CD8-positive, alpha-beta T cell (primary cell): ENCODE measurements at places on chromosomes 11 and 22. TPM values are rescaled to one million over a fixed set of nuclear protein-coding genes. Genes with fewer than 3 reads are reported as not detected.

GRCh38 chr22:24393848-24394247 lies 33.6 kb upstream of the ADORA2A start:
- DNase-seq: no peak

- DNase-seq: no peak
Observed at GRCh38 chr22:46066691-46067090, 83.6 kb upstream of the PPARA start.

GRCh38 chr11:27705873-27706820 lies 5.9 kb upstream of the BDNF start:
- no peak for DNase-seq

DNA sequence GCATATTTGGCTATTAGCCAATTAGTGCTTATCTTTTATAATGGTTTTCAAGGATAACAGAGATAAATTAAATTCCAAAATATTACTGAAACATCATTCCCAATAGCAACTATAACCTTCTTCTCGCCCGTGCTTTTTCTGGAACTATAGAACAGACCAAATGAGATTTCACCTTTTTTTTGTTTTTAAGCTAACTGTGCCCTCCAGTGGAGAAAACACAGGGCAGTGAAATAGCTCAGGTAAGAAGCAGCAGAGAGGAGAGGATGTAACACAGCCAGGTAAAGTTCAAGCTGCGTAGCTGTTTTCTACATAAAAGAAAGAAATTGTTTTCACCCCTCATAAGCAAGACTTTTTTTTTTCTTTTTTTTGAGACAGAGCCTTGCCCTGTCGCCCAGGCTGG lies 28.2 kb downstream of the HSD17B12 start:
- no peak for DNase-seq

DNA sequence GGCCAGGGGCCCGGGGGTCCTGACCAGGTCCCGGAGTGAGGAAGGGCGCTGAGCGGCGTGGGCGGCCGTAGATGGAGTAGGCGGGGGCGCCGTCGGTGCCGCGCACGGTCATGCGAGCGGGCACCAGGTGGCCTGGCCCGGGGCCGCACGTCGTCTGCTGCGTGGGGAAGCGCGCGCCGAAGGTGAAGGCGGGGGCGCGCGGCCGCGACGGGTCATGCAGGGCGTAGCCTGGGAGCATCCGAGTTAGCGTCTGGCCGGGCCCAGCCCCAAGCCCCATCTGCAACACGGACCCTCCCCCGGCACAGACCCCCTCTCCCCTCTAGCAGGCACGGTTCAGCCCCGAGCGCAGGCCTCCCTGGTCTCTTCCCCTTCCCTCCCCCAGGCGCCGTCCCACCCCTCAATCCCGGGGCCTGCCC lies 1.7 kb upstream of the TYMP start:
- peak; percentile 72 for DNase-seq

GRCh38 chr11:34997952-34998528 lies 81.6 kb downstream of the PDHX start:
- no peak for DNase-seq

DNA sequence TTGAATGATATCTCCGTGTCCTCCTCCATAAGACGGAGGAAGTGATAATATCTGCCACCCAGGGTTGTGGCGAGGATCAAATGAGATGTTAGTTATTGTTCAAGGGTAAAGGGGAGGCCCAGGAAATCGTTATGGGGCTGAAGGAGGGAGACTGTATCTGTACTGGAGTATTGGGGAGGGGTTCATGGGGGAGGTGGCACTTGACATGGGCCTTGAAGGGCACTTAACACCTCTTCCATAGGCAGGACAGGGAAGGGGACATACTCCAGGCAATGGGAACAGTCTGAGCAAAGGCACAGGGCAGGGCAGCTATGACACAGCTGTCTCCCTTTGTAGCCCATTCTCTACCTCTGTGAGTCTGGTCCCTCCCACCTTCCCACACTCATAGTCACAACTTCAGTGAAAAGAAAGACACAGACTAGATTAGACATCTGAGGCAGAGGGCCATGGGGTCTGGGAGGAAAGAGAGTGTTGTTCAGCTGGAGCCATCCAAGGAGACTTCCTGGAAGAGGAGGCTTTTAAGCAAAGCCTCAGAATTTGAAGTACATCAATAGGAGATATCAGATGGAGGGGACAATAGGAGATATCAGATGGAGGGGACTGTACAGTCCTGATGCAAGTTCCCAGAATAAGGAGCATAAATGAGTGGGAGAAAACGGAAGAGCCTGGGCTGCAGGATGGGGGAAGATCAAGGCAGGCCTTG lies 15.8 kb upstream of the DGKZ start:
- DNase-seq: peak; percentile 68

GRCh38 chr22:47739291-47740015 lies 977.0 kb downstream of the TBC1D22A start:
- no peak for DNase-seq

DNA sequence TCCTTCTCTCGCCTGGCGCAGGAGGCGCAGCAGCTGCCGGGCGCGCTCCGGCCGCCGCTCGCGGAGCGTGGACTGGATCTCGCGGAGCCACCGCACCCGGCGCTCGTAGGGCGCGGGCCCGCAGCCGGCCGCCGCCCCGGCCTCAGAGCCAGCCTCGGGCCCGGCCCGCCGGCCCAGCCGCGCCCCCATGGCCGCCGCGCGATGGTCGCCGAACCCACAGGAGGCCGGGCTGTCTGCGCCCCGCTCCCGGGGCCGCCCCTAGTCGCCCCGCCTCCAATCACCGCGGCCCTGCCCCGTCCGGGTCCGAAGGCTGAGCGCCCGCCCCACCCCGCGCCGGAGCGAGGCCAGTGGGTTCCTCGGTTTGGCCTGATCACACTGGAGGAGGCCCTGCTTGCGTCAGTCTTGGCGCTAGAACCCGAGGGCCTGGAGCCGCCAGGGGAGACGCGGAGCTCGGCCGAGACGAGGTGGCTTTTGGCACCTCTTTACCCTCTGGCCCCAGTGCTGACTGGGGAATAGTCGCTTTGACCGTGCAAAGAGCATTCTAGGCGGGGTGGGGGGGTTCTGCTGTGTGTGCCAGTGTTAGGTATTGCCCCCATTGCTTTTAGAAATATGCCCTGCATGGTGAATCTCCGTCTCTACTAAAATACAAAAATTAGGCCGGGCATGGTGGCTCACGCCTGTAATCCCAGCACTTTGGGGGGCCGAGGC lies at the start of gene LRRC75B:
LRRC75B (minus strand) TSS at position 223 of the 708 bp plus-strand sequence; CDS start at position 189, 34 bp downstream.
- peak; percentile 32 for DNase-seq

- DNase-seq: no peak
Observed at GRCh38 chr11:61762798-61763197, 10.4 kb downstream of the MYRF start.

DNA sequence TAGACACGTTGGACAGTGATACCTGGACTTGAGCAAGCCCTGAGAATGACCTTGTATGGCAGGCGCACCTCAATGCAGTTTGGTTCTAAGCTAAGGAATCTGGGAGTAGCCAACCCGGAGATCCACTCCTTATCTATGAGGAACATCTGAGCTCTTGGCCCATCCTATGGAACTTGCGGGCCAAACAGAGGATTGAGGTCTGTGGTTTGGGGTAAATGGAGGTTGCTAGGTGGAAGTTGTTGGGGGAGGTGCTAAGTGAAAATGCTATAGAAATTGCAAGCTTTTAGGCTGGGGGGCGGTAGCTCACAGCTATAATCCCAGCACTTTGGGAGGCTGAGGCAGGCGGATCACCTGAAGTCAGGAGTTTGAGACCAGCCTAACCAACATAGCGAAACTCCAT lies 8.9 kb downstream of the GDPD5 start:
- DNase-seq: no peak

DNA sequence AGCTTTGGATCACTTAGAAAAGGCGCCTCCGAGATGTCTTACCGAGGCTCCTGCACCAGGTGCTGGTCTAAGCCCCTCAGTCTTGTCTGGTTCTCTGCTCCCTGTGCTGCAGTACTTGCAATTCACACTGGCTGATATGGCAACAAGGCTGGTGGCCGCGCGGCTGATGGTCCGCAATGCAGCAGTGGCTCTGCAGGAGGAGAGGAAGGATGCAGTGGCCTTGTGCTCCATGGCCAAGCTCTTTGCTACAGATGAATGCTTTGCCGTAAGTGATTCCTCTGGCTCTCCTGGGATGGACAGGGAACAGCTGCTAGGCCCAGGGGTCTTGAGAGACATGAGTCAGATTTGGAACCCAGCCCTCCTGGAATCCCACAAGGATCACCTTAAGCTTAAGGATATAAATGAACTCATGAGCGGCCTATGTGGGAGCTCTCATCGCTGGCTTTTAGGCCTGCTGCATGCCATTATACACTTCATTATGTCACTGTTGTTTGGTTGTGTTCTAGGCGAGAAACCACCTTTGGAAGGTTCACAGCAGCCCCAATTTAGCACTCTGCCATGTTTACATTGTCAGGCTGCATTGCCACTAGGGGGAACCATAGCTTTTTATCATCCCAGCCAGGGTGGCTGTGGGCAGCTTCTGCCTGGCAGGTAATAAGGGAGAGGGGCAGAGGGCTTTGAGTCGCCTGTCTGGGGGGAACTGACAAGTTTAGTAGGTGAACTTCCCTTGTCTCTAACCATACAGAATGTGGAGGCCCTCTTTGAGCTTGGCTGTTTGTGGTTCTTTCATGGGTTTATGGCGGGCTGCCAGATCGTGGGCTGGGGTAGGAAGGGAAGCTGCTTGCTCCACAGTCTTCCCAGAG lies 8.5 kb downstream of the ACAD8 start:
- DNase-seq: peak; percentile 38

DNA sequence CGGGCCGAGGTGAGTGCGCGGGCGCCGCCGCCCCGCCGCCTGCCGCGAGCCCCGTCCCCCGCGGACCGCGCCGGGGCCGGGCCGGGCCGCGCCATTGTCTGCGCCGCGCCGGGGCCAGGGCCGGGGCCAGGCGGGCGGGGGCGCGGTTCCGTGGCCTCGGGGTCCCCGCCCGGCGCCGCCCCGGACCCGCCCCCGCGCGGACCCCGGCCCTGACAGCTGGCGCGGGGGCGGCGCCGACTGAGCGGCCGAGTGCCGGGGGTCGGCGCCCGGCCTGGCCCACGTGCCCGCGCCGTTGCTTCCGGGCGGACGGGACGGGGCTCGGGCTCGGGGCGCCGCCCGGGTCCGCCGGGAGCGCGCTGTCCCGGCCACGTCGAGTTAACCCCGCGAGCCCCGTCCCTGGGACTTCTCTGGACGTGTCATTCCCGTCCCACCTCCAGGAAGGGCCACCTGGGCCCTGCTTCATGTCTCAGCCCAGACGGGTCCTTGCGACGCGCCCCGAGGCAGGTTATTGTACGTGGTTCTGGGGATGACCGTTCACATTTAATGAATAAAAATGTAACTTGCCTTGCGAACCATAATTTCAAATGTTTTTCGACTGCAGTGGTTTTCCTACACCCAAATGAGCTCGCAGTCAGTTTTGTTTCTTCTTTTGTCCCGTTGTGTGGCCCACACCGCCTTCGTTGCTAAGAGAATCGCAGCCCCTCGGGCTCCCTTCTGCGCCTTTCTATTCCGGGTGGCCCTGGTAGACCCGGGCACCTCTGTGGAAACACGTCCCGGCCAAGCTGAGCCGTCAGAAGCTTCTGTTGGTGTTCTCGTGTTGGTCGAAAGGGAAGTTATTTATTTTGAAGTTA lies 562 bp downstream of the ZBED4 start:
- no peak for DNase-seq

DNA sequence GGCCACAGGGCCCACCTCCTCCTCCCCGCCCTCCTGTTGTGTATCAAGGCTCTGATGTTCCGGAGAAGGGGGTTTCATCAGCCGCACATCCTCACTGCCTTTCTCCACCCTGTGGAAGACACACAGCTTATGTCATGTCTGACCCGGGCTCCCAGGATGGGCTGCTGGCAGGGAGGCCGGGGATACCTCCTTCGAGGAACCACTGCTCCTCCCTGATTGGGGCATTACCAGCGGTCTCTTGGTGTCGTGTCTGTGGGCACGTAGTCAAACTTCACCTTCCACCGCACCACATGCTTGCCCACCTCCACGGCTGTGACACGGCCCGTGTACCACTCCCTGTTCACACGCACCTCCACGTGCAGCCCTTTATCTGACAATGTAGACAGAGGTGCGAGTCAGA lies 35.9 kb downstream of the MORC2 start:
- DNase-seq: no peak

- DNase-seq: no peak
Observed at GRCh38 chr11:98115873-98116272, 904.9 kb upstream of the CNTN5 start.

GRCh38 chr11:13318498-13319295 lies 41.1 kb downstream of the BMAL1 start:
- no peak for DNase-seq

DNA sequence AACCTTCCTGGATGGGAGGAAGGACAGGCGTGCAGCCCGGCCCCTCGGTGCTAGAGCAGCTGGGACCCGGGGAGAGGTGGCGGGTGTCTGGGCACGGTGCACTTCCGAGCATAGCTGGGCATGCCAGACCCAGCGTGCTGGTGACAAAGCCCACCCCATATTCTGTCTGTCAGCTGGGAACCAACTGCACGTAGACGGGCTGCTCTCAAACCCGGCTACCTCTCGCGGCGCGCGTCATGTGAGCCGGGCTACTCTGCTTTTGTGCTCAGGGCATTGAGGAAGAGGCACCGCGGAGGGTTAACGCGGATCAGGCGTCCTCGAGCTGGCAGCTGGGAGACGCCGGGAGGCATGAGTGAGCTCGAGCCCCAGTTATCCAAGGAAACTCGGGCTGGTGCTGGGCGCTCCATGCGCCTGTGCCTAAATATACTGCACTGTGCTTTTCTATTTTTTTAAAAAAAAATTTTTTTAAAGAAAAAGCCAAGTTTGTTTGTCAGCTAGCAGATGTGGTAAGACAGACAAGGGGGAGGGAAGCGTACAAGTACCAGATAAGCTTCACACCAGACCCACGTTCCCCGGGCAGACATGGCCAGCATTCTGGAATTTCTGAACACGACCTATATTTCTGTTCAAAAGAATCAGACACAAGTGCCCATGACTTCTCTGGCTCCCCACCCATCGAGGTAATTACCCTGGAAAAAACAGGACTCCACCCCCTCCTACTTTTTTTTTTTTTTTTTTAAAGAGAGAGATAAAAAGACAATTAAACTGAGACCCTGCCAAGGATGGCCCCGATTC lies 425.6 kb downstream of the SHANK2 start:
- no peak for DNase-seq

- DNase-seq: no peak
Observed at GRCh38 chr11:38766796-38767195, 2168.8 kb upstream of the RAG2 start.

GRCh38 chr11:92829121-92829520 lies 140.3 kb upstream of the MTNR1B start:
- DNase-seq: no peak

DNA sequence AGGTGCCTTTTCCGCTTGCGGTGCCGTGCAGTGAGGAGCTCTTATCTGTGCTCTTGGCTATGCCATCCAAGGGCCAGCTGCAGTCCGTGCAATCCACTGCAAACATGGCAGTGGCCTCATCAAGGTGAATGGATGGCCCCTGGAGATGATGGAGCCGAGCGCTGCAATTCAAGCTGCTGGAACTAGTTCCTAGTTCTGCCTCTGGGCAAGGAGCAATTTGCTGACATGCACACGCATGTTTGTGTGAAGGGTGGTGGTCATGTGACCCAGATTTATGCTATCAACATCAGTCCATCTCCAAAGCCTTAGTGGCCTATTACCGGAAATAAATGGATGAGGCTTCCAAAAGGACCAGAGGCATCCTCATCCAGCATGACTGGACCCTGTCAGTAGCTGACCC lies 3.1 kb upstream of the EHD1 start:
- DNase-seq: no peak

Gene CHRM1
- total RNA-seq: not detected

Gene CABP4
- total RNA-seq: 5.2 TPM

Gene UPK3A
- total RNA-seq: not detected
